Daoy (cell line): ENCODE measurements at places on chromosomes 11 and 22.

GRCh38 chr11:121540627-121541026 is 87.9 kb upstream of the SORL1-AS1 start:
- DNase-seq = peak; percentile 44

DNA sequence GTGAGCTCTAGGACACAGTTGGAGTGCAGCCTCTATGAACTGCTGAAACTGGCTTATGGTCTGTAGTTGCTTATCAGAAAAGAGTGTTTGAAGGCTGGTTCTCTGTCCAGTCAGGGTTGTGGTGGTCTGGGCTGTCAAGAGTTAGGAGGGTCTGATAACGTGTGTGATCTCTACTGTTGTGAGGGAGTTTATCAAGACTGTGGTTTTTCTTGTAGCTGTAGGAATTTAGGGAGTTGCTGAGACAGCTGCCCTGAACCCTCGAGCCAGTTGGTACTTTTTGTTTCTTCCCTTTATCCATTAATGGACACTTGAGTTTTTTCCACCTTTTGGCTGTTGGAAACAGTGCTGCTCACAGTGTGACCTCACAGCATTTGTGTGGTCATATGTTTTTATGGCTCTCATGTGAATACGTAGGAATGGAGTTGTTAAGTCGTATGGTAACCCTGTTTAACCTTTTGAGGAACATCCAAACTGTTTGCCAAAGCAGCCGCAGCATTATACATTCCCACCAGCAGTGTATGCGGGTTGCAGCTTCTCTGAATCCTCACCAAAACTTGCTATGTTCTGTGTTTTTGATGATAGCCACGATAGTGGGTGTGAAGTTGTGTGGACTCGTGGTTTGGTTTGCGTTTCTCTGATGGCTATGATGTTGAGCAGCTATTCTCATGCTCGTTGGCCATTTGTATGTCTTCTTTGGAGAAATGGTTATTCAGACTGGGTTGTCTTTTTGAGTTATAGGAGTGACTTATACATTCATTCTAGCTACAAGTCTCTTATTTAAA is 20.9 kb upstream of the DGCR8 start:
- no peak for DNase-seq

DNA sequence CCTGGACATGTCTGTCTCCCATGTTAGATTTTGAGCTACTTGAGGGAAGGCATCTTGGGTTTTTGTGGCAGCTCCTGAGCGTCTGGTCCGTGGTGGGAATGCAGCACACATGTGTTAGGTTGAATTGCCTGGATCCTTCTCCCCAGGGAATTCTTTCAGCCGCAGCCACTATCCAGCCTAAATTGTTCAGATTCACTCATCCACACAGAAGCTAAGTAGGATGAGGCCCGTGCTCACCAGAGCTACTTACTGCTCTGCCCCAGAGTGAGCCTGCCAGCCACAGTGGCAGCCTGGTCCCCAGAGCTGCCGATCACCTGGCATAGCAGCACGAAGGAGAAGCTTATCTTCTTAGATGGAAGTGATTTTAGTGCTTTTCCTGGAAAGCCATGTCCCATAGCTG is 34.4 kb upstream of the SORL1-AS1 start:
- DNase-seq = no peak

GRCh38 chr22:24867323-24868022 is 61.5 kb downstream of the SGSM1 start:
- DNase-seq = peak; percentile 12

- no peak for DNase-seq
These were observed 9.4 kb upstream of the GRIK4 start for GRCh38 chr11:120501976-120502755.

DNA sequence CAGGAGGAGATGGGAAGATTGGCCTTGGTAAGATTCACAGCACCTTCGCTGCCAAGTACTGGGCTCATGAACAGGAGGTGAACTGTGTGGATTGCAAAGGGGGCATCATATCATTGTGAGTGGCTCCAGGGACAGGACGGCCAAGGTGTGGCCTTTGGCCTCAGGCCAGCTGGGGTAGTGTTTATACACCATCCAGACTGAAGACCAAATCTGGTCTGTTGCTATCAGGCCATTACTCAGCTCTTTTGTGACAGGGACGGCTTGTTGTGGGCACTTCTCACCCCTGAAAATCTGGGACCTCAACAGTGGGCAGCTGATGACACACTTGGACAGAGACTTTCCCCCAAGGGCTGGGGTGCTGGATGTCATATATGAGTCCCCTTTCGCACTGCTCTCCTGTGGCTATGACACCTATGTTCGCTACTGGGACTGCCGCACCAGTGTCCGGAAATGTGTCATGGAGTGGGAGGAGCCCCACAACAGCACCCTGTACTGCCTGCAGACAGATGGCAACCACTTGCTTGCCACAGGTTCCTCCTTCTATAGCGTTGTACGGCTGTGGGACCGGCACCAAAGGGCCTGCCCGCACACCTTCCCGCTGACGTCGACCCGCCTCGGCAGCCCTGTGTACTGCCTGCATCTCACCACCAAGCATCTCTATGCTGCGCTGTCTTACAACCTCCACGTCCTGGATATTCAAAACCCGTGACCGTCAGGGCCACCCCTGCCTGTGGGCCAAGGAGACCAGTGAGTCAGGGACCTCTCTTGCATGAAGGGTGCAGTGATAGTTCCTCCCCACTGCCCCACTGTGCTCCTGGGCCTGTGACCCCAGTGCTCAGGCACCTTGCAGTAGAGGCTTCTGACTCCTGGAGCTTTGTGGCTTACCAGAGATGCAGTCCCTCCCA is 83.6 kb downstream of the BCR start:
- DNase-seq = no peak

DNA sequence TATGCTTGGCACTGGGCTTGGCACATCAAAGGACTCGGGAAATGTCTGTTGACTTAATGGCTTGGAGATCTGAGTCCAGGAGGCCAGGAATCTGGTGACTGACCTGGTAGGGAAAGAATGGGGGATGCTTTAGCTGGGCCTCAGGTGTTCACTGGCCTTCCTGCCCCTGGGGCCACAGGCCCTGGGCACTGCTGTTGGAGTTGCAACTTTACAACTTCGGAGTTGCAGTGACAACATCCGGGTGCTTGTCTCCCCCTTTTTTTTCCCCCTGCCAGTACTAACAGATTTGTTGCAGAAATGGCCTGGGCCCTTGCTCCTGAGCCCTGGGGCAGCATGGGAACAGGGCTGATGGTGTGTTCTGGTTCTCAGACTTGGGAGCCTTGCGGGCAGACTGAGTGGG is 23.8 kb downstream of the OSBP2 start:
- no peak for DNase-seq

- DNase-seq = no peak
These were observed 79.4 kb upstream of the ISX start for GRCh38 chr22:34986523-34986922.

- no peak for DNase-seq
These were observed 57.1 kb upstream of the LDLRAD3 start for GRCh38 chr11:35886759-35887158.

GRCh38 chr11:65779919-65780769 is 632 bp downstream of the AP5B1 start:
- DNase-seq = peak; percentile 84

DNA sequence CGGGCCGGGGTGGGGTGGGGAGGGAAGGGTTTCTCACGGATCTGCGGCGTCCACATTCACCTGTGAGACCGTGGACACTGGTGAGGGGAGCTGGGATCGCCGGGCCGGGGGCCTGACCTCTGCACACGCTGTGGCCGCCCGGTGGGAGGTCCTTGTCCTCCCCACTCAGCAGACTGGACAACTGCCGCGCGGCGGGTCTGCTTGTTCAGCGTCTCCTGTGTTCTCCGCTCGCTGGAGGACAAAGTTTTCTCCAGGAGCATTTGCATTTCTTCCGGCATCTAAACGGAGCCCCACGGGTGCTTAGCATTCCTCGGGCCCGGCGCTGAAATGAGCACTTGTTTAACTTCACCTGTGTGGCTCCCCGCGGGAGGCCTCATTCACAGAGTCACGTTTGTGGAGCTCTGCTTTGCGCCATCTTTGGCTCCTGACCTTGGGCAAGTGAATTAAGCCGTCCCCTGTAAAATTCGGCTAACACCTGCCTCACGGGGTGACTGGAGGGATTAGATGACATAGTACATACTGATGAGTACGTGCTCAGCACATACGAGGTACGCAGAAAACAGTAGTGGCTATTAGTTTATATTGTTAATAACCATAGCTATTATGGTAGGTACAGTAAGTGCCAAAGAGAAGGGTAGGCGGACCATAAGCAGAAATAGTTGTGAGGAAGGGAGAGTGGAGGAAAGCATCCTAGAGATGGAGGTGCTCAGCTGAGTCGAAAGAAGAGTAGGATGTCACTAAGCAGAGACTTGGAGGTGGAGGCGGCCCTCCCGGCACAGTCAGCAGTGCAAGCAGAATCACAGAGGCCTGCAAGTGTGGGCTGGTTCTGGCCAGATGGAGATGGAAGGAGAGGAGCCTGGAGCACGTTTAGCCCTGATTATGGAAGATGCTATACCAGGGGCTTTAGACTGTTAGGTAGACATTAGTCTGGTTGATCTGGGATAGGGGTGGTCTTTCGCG is 885 bp downstream of the TRMU start:
- no peak for DNase-seq

DNA sequence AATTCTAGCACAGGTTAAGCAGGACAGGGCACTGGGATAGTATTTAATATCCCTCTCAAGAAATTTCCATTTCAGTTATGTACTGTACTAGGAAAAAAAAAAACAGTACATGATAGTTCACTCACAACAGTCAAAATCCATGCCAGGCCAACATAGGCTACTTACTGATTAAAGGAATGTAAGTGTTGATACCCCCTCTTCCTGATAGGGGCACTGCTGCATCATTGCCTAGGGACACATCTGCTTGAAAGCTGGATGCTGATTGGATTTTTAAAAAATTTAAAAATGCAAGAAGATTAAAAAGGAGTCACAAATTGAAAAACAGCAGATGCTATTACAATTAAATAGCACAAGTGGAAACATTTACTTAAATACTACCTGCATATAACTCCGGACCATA is 43.4 kb downstream of the APOL5 start:
- DNase-seq = no peak

DNA sequence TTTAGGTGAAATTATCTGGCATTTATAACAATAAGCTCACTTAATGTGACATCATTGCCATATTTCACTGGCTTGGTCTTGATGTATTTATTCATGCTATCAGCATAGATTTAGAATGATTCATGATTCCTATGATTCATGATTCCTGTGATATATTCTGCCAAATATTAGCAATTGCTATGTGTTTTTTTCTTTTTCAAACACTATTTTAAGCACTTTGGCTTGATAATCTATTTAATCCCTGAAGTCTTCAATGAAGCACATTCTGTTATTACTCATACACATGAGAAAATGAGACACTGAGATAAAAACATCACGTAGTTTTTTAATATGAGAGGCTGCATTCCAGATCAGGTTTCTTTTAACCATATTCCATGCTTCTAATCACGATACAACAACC is 78.5 kb downstream of the LUZP2 start:
- DNase-seq = no peak

- no peak for DNase-seq
These were observed 706 bp downstream of the DCPS start for GRCh38 chr11:126304457-126305075.

GRCh38 chr11:129282634-129283033 is 90.5 kb upstream of the ARHGAP32 start:
- DNase-seq = no peak

DNA sequence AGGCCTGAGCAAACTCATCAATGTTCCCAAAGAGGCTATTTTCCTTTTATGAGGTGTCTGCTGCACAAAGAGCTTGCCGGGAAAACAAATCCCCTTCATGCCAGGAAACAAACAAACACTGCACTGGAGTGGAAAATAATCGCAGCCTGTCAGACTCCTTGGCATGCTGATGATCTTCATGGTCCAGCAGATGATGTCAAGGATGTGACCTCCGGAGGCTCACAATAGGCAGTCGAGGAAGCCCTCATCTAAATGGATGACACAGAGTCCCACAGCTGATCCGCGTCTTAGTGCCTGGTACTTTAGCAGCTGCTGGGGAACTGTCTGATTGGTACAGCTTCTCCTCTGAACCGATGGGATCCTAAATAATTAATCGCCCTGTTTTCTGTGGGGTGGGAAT is 187.6 kb downstream of the TENM4 start:
- DNase-seq = no peak

GRCh38 chr11:45454917-45455401 is 168.8 kb upstream of the SYT13 start:
- DNase-seq = no peak

DNA sequence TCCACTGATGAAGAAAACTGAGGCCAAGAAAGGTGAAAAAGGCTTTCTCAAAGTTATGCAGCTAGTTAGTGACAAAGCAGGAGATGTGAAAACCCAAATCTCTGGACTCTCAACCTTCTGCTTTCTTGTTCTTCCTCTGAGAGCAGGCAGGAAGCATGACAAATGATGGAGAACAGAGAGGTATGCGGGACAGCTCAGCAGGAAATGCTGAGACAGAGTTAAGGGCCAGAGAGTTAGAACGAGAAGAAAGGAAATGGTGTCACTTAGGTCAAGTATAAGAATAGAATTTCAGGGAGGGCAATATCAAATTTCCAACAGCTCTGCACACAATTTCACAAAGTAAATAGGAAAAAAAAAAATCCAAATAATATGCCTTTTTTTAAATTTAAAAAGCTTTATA is 67.6 kb upstream of the ARHGAP42 start:
- DNase-seq = peak; percentile 49

- peak; percentile 57 for DNase-seq
These were observed 57.9 kb downstream of the NECTIN1 start for GRCh38 chr11:119671051-119671450.

DNA sequence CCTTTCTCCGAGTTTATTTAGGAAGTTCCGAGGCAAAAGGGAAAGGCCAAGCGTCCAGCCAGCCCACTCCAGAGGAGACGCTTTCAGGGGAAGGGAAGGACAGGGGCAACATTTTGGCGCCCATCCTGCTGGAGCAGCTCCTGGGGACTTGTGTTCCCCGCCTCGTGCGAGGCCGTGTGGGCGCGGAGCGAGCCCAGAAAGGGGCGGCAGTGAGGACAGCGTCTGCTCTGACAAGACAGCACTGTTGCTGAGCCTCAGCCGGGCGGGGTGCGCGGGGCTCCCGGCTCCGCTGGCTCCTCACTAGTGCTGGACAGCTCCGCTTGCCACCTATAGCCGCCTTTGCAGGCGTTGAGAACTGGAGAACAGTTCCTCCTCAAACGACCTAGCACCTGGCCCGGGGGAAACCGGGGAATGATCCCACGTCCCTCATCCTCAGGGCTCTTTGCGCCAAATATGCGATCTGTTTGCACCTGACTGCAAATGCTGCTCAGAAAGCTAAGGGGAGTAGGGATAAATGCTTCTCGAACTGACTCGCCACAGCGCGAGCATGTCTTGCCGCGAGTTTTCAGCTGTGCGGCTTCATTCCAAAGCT is 722 bp upstream of the GUCY1A2 start:
- DNase-seq = peak; percentile 67

- DNase-seq = peak; percentile 46
These were observed 76.7 kb upstream of the BLID start for GRCh38 chr11:122192634-122193255.
